ENCODE measurements at places on chromosomes 6 and 20. TPM values are rescaled to one million over a fixed set of nuclear protein-coding genes. Genes with fewer than 3 reads are reported as not detected.

SMOC2 gene
- total RNA-seq: not detected

MICAL1 gene
- 44.0 TPM for total RNA-seq

PREX1 gene
- 0.05 TPM for total RNA-seq

CLIC5 gene
- total RNA-seq: not detected

SLC17A4 gene
- not detected for total RNA-seq

SOBP gene
- total RNA-seq: 0.33 TPM

PACRG gene
- total RNA-seq: not detected

BNIP5 gene
- not detected for total RNA-seq

MMS22L gene
- total RNA-seq: 20.2 TPM

PRL gene
- total RNA-seq: not detected

POLR1C gene
- 56.0 TPM for total RNA-seq

PGC gene
- total RNA-seq: not detected

ABT1 gene
- 15.9 TPM for total RNA-seq

ZSWIM1 gene
- total RNA-seq: 9.2 TPM

SLC32A1 gene
- total RNA-seq: not detected

ARFGEF2 gene
- 36.0 TPM for total RNA-seq

ZNF292 gene
- 27.5 TPM for total RNA-seq

RAD21L1 gene
- not detected for total RNA-seq

ZNF831 gene
- not detected for total RNA-seq

SPDEF gene
- not detected for total RNA-seq

CUL7 gene
- 31.5 TPM for total RNA-seq

MARCKS gene
- total RNA-seq: 171 TPM

HACE1 gene
- 18.3 TPM for total RNA-seq

KIF13A gene
- total RNA-seq: 71.2 TPM

SPTLC3 gene
- 7.1 TPM for total RNA-seq

HSPA1L gene
- total RNA-seq: 0.83 TPM

SLC22A2 gene
- not detected for total RNA-seq

NRN1 gene
- total RNA-seq: 3.4 TPM

ADGRF1 gene
- total RNA-seq: 10.0 TPM

TPD52L1 gene
- total RNA-seq: 115 TPM

ADAM33 gene
- total RNA-seq: not detected

ZC3H12D gene
- 0.17 TPM for total RNA-seq

COMMD7 gene
- 31.1 TPM for total RNA-seq

PDE10A gene
- not detected for total RNA-seq

SLC24A3 gene
- total RNA-seq: 0.17 TPM

RBPJL gene
- total RNA-seq: not detected

PLCB4 gene
- total RNA-seq: 0.21 TPM

HCK gene
- not detected for total RNA-seq

NHLRC1 gene
- 3.3 TPM for total RNA-seq

HLA-DOB gene
- 3.8 TPM for total RNA-seq

AKAP7 gene
- 4.0 TPM for total RNA-seq

COL11A2 gene
- total RNA-seq: 0.17 TPM

SLC17A2 gene
- not detected for total RNA-seq

MC3R gene
- total RNA-seq: not detected

ZNF334 gene
- 1.1 TPM for total RNA-seq

UBE2C gene
- total RNA-seq: 1.0 TPM

All from mammary epithelial cell (primary cell).